Fibroblast of gingiva (primary cell): ENCODE measurements at places on chromosomes 4 and X.

- peak; percentile 90 for DNase-seq
These were observed 160.3 kb upstream of the RASGEF1B start for GRCh38 chr4:81631958-81632441.

DNA sequence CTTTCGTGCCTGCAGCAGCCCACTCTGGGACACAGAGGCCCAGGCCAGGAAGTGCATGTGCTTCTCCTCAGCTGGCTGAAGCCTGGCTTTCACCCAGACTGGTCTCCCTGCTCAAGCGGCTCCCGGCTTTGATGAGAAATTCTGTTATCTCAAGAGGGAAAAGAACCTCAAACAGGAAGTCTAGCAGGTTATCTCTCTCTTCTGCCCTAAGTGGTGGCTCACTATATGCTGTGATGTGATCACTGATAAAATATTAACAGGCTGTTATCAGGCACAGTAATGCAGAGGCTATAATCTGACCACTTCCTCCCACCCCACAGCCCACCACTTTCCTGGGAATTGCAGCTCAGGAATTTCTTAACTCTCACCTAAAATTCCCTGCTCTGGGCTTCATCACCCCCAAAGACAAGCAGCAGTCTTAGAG, 13.3 kb downstream of the CLDN2 start:
- DNase-seq: no peak

GRCh38 chrX:84240848-84241565, 53.0 kb upstream of the RPS6KA6 start:
- no peak for DNase-seq

DNA sequence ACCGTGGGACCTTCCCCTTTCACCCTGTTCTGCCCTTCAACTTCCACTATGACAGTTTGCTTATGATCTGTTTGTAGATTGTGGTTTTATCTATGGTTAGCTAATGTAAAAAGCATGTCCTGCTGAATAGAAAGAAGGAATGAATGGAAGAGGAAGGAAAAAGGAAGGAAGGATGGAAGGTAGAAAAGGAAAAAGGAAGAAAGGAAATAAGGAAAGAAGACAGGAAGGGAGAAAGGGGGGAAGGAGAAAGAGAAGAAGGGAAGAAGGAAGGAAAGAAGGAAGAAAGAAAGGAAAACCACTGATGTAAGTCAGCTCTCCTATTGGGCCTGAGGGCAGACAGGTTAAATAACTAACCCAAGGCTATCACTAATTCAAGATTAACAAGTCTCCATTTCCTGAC, 319.1 kb upstream of the KLF3 start:
- DNase-seq: no peak

- DNase-seq: peak; percentile 51
These were observed 5.3 kb downstream of the APOO start for GRCh38 chrX:23902419-23902818.
